NCI-H1694 (cell line): ENCODE measurements at places on chromosomes 5 and 9.

DNA sequence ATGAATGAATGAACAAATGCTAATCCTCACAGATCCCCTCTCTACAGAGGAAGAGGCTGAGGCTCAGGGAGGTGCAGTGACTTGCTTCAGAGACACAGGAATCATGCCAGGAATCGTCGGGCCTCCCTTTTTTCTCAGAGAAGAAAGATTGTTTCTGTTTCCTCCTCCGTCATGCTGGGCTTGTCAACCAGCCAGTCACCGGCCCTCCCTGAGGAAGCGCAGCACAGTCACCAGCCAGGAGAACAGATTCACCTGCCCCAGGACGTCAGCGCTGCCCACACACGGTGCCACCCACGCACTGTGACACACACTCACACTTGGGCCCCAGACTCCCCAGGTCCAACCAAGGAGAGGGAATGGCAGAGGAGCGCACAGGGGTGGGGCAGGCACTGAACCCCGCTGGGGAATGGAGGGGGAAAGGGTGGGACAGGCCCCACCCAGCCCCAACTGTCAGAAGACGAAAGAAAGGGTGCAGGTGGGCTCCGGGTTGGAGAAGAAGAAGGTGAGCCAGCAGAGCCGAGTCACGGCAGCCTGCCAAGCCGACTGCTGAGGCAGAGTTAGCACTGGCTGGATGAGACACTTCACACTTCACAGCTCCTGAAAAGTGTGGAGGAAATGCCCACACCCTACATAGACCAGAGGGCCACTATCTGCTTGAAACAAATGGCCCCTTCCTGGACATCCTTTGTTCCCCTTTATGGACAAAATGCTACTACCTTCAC lies 13.8 kb upstream of the ERGIC1 start:
- DNase-seq: no peak

GRCh38 chr5:107284822-107285525 lies 385.8 kb downstream of the EFNA5 start:
- no peak for DNase-seq

- peak; percentile 65 for DNase-seq
Observed at GRCh38 chr5:137660349-137660817, 75.5 kb downstream of the KLHL3 start.

DNA sequence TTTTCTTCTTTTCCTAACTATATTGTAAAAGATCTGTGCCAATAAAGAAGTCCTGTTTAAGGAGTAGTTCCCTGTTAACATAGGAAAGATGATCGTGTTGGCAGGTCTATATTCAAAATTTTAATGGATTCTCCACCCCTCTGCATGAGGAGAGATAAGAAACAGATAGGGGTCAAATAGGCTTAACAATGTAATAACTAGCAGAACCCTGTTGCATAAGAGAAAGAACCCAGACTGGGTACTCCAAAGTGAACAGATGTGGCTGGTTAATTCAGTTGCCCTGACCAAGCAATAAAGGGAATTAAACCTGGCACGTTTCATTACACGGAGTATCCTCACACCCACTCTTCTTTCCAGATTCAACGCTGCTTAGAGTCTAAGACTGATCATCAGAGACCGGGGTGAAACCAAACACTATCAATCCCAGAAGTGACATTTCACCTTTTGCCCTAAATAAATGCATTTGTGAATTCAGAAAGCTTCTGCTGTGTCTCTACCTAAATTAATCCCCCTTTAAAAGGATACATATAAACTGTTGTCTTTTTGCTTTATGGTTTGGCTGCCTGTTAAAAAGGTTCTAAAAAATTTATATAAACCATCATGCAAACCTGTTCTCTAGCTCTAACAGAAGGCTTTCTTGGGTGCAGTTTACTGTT lies 1276.9 kb upstream of the WWC1 start:
- DNase-seq: no peak

DNA sequence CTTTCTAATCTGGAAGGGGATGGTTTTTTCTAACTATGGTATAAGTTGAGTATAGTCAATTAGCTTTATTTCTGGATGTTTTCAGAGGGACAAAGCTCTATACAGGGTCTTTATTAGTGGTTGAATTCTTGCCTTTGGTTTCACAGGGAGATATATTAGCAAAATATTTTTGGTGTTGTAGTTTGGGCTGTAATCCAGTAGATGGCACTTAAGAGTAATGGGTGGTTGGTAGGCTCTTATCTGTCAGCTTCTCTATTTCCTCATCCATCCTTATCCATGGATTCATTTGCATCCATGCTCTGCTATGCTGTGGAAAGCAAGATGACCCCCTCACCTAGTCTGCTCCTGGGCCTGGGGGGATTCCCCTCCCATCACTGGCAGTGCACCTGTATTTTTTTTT lies 363.6 kb upstream of the CYLC2 start:
- DNase-seq: peak; percentile 26
